Midbrain (tissue), 1 donor: ENCODE measurements at places on chromosomes 2 and 18.

- DNase-seq = no peak
Measured at GRCh38 chr18:37426586-37426985, 139.0 kb downstream of the CELF4 start.

- DNase-seq = no peak
Measured at GRCh38 chr2:134917360-134917865, 1.2 kb upstream of the CCNT2 start.

GRCh38 chr2:905833-906140 lies 44.9 kb upstream of the SNTG2 start:
- no peak for DNase-seq

- no peak for DNase-seq
Measured at GRCh38 chr2:234289834-234290590, 206.9 kb downstream of the ARL4C start.

- DNase-seq = no peak
Measured at GRCh38 chr2:133040170-133040569, 370.2 kb upstream of the LYPD1 start.

- no peak for DNase-seq
Measured at GRCh38 chr18:2325308-2325849, 245.9 kb downstream of the METTL4 start.

DNA sequence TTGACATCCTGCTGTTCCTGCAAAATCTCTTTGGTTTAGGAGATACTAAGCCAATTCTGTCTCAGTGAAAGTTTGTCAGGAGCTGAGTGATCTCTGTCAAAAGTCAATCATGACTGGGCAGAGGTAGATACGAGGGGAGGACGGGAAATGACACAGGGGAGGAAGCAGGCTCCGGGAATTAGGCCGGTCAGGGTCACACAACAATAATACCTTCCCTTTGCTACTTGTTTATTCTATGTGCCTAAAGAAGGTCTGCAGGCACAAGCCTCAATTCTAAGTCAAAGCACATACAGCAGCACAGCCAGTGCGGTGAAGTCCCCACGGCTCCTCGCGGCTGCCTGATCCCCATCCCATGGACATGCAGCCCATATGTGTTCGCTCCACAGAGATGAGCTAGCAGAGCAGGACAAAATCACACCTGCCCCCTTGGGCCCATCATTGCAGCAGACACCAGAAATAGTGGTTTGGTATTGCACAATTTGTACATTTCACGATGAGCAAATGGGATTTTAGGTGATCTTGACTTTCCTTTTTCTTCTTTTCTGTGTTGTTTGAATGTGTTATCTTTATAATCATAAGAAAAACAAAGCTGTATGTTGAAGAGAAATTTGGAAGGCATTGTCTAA lies 141.4 kb downstream of the VAPA start:
- DNase-seq = no peak

GRCh38 chr18:11993264-11993916 lies 12.1 kb downstream of the IMPA2 start:
- DNase-seq = no peak

- no peak for DNase-seq
Measured at GRCh38 chr2:197615016-197615652, 60.3 kb downstream of the RFTN2 start.
